ENCODE measurements at places on chromosomes 12 and 14.

DNA sequence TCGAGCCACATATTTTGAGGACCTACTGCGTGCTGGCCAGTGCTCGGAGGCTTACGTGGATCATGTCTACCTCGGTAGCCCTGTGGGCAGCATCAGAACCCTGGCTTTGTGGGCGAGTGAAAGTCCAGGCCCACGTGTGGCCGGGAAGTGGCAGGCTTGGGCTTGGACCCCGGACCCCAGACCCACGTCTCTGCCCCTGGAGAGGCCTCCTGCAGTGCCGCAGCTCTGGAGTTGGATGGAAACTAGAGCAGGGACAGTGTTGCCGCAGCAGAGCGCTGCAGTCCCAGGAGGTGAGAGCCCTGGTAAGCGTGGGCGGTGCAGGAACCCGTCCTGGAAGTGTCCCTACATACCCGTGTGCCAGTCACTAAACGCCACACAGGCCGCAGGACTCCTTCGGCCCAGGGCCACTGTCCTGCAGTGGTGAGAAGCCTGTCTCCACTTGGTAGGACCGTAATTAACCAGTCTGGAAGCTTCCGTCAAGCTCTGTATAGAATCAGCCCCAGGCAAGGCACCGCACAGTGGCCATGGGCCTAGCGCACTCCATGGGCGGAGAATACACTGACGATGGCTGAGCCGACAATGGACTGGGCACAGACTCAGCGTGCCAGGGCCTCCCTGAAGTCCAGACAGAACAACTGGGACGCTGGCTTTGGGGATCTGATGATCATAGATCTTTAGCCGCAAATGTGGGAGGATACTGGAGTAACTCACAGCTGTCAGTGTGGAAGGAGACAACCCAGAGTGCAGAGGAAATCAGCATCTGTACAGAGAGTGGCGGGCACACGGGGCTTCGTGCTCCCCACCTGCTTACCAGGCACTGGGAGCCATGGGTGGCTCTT lies 219.5 kb downstream of the KIF26A start:
- H3K27ac ChIP-seq: peak overlapping the region; percentile 52
- no peak overlapping the region for H3K4me3 ChIP-seq
- H3K4me1 ChIP-seq: no peaks in the 10 kb centered on the region
- H3K36me3 ChIP-seq: no peaks in the 10 kb centered on the region
- H3K27me3 ChIP-seq: no peaks in the 10 kb centered on the region
- DNase-seq: no peak

DNA sequence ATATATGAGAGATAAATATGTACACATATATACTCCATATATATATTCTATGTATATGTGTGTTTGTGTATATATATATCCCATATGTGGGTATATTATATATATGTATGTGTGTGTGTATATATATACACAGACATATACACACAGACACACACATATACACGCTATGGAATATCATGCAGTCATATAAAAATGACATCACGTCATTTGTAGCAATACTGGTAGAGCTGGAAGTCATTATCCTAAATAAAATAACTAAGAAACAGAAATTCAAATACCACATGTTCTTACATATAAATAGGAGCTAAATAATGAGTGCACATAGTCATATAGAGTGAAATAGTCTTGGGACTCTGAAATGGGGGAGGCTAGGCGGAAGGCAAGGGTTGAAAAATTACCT lies 1000.2 kb downstream of the LRFN5 start:
- no peaks in the 10 kb centered on the region for H3K4me1 ChIP-seq
- H3K27ac ChIP-seq: no peak overlapping the region
- no peak for DNase-seq
- H3K36me3 ChIP-seq: no peaks in the 10 kb centered on the region
- no peaks in the 10 kb centered on the region for H3K27me3 ChIP-seq

- no peak overlapping the region for H3K27ac ChIP-seq
- H3K4me1 ChIP-seq: peaks cover 15% of the 10 kb centered on the region
- H3K36me3 ChIP-seq: peaks cover 3% of the 10 kb centered on the region
- no peaks in the 10 kb centered on the region for H3K27me3 ChIP-seq
Observed at GRCh38 chr14:33377596-33378390, 439.1 kb downstream of the NPAS3 start.

GRCh38 chr12:8455271-8455670 lies 491 bp upstream of the CLEC6A start:
- no peaks in the 10 kb centered on the region for H3K4me1 ChIP-seq
- H3K36me3 ChIP-seq: no peaks in the 10 kb centered on the region
- H3K4me3 ChIP-seq: no peak overlapping the region
- DNase-seq: no peak

DNA sequence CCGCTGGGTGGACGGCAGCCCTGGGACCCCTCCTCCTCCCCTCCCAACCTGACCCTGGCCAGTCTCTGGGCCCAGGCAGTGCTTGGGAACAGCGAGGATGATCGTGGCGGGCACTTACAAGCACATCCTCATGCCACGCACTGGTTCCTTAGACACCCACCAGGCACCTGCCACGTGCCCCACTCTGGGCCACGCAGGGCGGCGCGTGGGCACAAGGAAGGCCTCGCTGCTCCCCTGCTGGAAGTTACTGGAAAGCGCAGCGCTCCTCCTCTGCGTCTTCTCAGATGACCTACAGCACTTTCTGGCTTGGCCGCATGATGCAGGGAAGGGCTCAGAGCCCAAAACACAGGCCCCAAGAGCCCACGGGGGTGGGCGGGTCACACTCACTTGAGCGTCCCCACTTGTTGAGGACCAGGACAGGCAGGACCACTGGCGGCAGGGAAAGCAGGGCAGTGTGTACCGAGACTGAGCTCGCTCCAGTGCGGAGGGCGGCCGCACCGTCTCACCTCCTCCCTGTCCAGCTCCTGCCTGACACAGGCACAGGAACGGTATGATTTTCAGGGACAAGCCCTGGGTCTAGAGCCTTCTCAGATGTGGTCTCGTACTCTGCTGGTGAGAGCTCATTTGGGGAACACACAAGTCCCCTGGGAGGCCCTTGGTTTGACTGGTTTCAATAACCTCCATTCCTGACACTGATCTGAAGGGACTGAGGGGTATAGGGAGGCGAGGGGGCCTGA lies 128.3 kb upstream of the EVL start:
- no peak overlapping the region for H3K4me3 ChIP-seq
- H3K27me3 ChIP-seq: no peaks in the 10 kb centered on the region
- peaks cover under 1% of the 10 kb centered on the region for H3K4me1 ChIP-seq
- peaks cover 10% of the 10 kb centered on the region for H3K36me3 ChIP-seq
- no peak for DNase-seq

- no peak overlapping the region for H3K4me3 ChIP-seq
- H3K36me3 ChIP-seq: no peaks in the 10 kb centered on the region
Observed at GRCh38 chr14:95045106-95045701, 112.1 kb downstream of the DICER1 start.

DNA sequence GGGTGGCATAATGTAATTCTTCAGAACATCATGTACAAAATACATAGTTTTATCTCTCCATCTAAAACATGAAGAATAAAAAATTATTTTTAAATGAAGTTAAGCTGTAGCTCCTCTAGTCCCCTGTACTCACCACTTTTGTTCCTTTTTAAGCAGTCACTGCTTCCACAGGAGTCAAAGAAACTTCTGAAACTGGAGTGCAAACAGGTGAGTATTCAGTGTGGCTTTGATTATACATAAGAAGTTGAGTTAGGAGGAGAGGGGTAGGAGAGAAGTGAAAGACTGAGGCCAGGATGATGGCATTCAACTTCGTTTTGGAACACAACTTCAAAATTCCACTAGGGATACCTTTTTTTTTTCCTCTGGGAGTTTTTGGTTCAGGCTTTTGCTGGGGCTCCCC lies 131.4 kb upstream of the CNTN1 start:
- DNase-seq: no peak
- no peaks in the 10 kb centered on the region for H3K4me1 ChIP-seq
- peaks cover 10% of the 10 kb centered on the region for H3K27me3 ChIP-seq

DNA sequence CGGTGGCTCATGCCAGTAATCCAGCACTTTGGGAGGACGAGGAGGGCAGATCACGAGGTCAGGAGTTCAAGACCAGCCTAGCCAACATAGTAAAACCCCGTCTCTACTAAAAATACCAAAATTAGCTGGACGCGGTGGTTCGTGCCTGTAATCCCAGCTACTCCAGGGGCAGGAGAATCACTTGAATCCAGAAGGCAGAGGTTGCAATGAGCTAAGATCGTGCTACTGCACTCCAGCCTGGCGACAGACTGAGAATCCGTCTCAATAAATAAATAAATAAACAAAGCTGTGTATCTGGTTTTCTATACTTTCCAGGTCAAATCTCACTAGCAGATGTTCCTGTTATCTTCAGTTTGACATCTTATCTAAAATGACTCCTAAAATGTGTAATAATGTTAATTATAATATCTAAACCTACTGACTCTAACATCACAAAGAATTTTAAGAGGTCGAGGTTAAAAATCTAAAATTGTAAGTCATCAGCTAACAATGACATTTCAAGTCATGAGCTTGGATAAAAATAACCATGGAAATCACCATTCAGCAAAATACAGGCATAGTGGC lies 2.4 kb upstream of the SRP54 start:
- peak overlapping the region; percentile 72 for H3K4me3 ChIP-seq
- no peaks in the 10 kb centered on the region for H3K36me3 ChIP-seq
- H3K27ac ChIP-seq: no peak overlapping the region
- peaks cover 7% of the 10 kb centered on the region for H3K4me1 ChIP-seq

- peaks cover 10% of the 10 kb centered on the region for H3K4me1 ChIP-seq
- H3K27ac ChIP-seq: no peak overlapping the region
- no peak for DNase-seq
- peaks cover 3% of the 10 kb centered on the region for H3K36me3 ChIP-seq
- H3K4me3 ChIP-seq: no peak overlapping the region
- H3K27me3 ChIP-seq: no peaks in the 10 kb centered on the region
Observed at GRCh38 chr12:15977999-15978951, 67.1 kb downstream of the DERA start.

GRCh38 chr12:68097386-68097785 lies 62.2 kb downstream of the IFNG start:
- no peaks in the 10 kb centered on the region for H3K36me3 ChIP-seq
- no peaks in the 10 kb centered on the region for H3K4me1 ChIP-seq
- H3K4me3 ChIP-seq: no peak overlapping the region

- no peak overlapping the region for H3K4me3 ChIP-seq
- H3K27ac ChIP-seq: no peak overlapping the region
- H3K4me1 ChIP-seq: peaks cover 60% of the 10 kb centered on the region
- no peaks in the 10 kb centered on the region for H3K27me3 ChIP-seq
- no peak for DNase-seq
Observed at GRCh38 chr14:69919815-69920214, 40.6 kb downstream of the SMOC1 start.

GRCh38 chr12:24864796-24865125 lies 84.1 kb downstream of the BCAT1 start:
- H3K27me3 ChIP-seq: no peaks in the 10 kb centered on the region
- H3K27ac ChIP-seq: no peak overlapping the region
- H3K36me3 ChIP-seq: peaks cover 74% of the 10 kb centered on the region

GRCh38 chr12:65791400-65791799 lies 32.9 kb upstream of the HMGA2 start:
- H3K36me3 ChIP-seq: no peaks in the 10 kb centered on the region
- H3K27ac ChIP-seq: no peak overlapping the region
- H3K4me1 ChIP-seq: peaks cover 19% of the 10 kb centered on the region
- DNase-seq: no peak
- H3K4me3 ChIP-seq: no peak overlapping the region

GRCh38 chr12:109871668-109872314 lies 8.6 kb downstream of the GLTP start:
- H3K4me3 ChIP-seq: no peak overlapping the region
- H3K4me1 ChIP-seq: peaks cover 36% of the 10 kb centered on the region
- no peak for DNase-seq
- H3K27me3 ChIP-seq: no peaks in the 10 kb centered on the region
- no peak overlapping the region for H3K27ac ChIP-seq

GRCh38 chr14:51981218-51981854 lies 8.0 kb upstream of the RTRAF start:
- no peak overlapping the region for H3K27ac ChIP-seq
- no peak for DNase-seq
- H3K27me3 ChIP-seq: no peaks in the 10 kb centered on the region
- no peak overlapping the region for H3K4me3 ChIP-seq
- H3K36me3 ChIP-seq: no peaks in the 10 kb centered on the region
- H3K4me1 ChIP-seq: peaks cover 30% of the 10 kb centered on the region

GRCh38 chr14:90969531-90970166 lies 90.8 kb downstream of the RPS6KA5 start:
- H3K27ac ChIP-seq: no peak overlapping the region
- DNase-seq: no peak
- no peaks in the 10 kb centered on the region for H3K36me3 ChIP-seq

DNA sequence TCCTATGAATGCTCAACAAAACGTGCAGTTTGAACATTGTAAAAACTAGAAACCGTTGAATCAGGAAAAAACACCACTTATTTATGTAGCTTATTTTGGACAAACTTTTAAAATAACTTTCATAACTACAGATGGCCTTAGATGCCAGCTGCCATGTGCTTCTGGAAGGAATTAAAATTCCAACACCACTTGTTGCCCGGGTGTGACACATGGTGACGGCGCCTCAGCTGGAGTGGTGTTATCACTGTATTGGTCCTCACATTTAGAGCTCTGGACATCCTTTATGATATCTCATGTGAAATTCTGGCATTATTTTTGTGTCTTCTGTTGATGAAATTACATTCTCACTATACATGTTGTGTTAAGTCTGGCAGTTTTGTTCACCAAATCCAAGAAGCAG lies 211.0 kb downstream of the IPO8 start:
- DNase-seq: no peak
- H3K4me1 ChIP-seq: no peaks in the 10 kb centered on the region
- H3K4me3 ChIP-seq: no peak overlapping the region
- H3K27me3 ChIP-seq: no peaks in the 10 kb centered on the region
- H3K27ac ChIP-seq: no peak overlapping the region

- H3K4me3 ChIP-seq: no peak overlapping the region
- DNase-seq: no peak
- no peak overlapping the region for H3K27ac ChIP-seq
- H3K4me1 ChIP-seq: peaks cover 35% of the 10 kb centered on the region
Observed at GRCh38 chr12:58897969-58898368, 22.3 kb downstream of the LRIG3 start.

DNA sequence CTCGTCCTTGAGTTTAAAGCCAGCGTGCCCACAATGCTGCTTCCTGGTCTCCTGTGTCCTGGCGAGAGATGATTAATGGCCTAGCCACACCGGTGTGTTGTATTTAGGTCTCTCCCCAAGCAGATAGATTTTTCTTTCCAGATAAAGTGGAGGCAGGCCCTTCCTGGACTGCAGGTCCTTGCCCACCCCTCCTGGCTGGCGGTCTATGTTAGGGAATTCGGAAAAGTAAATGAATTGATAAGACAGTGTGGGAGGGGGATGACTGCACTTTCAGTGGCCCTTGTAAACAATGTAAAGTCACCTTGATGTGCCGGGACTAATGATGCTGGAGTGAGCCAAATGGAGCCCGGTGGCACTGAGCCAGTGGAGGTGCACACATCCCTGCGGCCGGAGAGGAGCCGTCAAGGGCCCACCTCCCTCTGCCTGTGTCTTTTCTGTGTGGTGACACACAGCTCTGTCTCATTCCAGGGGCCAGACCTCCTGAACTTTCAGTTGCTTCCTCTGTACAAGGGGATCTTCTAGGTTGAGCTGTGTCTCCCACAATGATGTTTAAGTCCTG lies 70.6 kb upstream of the ESRRB start:
- no peak overlapping the region for H3K27ac ChIP-seq
- H3K4me1 ChIP-seq: peaks cover 13% of the 10 kb centered on the region
- no peak overlapping the region for H3K4me3 ChIP-seq
- no peaks in the 10 kb centered on the region for H3K36me3 ChIP-seq

- H3K27me3 ChIP-seq: no peaks in the 10 kb centered on the region
- H3K27ac ChIP-seq: no peak overlapping the region
- H3K36me3 ChIP-seq: no peaks in the 10 kb centered on the region
- H3K4me3 ChIP-seq: no peak overlapping the region
Observed at GRCh38 chr14:32494609-32495434, 165.7 kb downstream of the AKAP6 start.

Measured in neural crest cell (in vitro differentiated cells).